ENCODE measurements at places on chromosomes 7 and 10. TPM values are rescaled to one million over a fixed set of nuclear protein-coding genes. Genes with fewer than 3 reads are reported as not detected.

The SLC35B4 gene
- 6.4 TPM for total RNA-seq

The NKX1-2 gene
- not detected for total RNA-seq

The ZNF727 gene
- 0.27 TPM for total RNA-seq

The SPAM1 gene
- not detected for total RNA-seq

The TMEM273 gene
- total RNA-seq, result 2.0 TPM

- DNase-seq, result peak; percentile 28
These were observed 24.2 kb upstream of the PRKAG2 start for GRCh38 chr7:151900986-151901621.

GRCh38 chr7:28410628-28411531 lies 1.4 kb upstream of the CREB5 start:
- no peak for DNase-seq

GRCh38 chr10:88111294-88111693 lies 247.9 kb downstream of the PTEN start:
- no peak for DNase-seq

DNA sequence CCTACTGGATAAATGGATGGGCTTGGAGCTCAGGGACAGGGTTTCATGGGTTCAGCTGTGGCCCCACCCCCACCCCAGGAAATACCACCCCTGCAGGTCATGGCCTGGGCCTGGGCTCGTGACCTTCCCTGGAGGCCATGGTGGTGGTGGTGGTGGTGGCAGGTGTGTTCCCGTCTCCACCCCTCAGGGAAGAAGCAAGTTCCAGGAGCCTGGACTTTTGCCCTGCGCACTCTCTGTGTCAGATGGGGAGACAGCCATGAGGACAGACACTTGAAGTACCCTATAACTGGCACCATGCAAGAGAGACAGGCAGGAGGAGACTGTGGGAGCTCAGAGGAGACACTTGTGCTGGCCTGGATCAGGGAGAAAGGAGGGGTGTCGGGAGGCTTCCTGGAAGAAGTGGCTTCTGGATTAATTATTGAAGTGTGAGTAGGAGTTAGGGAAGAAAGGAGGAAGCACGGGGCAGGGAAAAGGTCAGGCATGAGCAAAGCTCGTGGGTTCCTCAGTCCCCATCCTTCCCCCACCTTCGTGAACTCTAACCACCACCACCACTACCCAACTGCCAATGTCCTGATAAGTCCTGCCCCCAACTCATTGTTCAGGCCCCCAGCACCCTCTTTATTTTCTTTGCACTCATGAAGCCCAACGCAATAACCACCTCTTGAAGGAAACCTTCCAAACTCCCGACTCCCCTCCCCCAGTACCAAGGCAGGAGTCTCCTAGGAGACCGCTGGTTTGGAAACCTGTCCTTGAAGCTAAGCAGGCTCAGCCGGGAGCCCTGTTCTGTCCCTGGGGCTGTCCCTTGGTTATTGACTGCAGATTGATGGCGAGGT lies 8.9 kb downstream of the SH2B2 start:
- no peak for DNase-seq

GRCh38 chr7:28409716-28410627 lies 2.3 kb upstream of the CREB5 start:
- DNase-seq, result no peak

GRCh38 chr10:70137927-70138883 lies 5.6 kb upstream of the AIFM2 start:
- DNase-seq, result no peak

- no peak for DNase-seq
These were observed 27.7 kb downstream of the C1QL3 start for GRCh38 chr10:16493884-16494536.

- DNase-seq, result no peak
These were observed 113.9 kb downstream of the DIP2C start for GRCh38 chr10:575402-576129.

GRCh38 chr7:150685219-150686029 lies at the start of gene GIMAP2:
Gene GIMAP2 (plus strand): TSS chr7:150685706. CDS start chr7:150687060, 1,354 bp downstream.
- DNase-seq, result peak; percentile 18

GRCh38 chr7:2197436-2198155 lies 35.1 kb downstream of the MAD1L1 start:
- DNase-seq, result peak; percentile 35

DNA sequence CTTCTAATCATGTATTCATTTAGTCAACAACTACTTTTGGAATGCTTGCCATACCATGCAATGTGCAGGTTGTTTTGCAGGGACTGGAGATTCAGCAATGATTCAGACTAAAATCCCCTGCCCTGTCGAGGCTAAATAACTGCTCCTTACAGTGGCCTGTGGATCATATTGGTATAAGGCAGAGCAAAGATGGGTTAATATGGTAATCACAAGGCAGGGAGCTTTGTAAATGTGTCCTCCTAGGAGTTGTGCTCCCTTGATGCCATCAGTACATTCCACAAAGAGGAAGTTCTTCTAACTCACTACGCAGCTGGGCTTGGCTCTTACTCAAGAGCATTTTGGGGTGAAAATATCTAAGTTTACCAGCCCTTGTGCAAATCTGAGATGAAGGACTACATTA lies 614 bp upstream of the IFIT2 start:
- no peak for DNase-seq

DNA sequence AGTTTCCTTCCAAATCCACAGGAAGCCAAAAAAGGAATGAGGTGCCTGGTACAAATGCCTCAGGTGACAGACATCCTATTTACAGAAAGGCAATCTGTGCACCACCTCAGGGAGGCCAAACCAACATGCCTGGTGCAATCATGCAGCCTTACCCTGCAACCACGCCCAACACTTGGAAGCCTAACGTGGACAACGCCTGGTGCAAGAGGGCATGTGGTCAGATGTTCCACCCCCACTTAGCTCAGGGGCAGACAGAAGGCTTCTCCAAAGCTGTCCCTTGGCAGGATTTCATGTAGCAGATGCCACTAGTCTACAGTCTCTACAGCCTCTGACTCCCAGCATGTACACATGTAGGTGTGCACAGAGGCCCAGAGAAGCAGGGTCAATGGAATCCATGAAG lies 89.5 kb downstream of the KCNMA1 start:
- DNase-seq, result no peak

GRCh38 chr10:102872163-102872562 lies 2.9 kb downstream of the AS3MT start:
- DNase-seq, result no peak

DNA sequence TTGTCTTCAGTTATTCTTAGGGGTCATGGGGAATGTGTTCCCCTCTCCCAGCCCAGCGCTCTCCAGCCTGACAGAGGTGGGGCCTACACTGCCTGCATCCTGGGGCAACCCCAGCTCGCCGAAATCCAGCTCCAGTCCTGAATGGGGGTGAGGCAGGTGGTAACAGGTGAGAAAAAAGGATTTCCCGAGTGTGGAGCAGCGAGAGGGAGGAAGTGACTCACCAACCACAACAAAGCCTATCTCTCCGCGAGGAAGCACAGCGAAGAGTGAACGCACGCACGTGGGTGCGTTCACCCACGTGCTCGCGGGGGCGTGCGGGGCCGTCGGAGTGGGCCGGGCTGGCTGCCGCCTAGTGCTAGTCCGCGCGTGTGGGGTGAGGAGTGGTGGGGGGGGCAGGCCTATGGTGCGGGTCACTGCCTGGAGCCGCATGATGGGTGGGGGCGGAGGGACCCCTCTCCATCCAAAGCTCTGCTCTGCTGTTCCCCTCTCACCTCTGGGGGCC lies 855 bp upstream of the PALD1 start:
- peak; percentile 85 for DNase-seq

DNA sequence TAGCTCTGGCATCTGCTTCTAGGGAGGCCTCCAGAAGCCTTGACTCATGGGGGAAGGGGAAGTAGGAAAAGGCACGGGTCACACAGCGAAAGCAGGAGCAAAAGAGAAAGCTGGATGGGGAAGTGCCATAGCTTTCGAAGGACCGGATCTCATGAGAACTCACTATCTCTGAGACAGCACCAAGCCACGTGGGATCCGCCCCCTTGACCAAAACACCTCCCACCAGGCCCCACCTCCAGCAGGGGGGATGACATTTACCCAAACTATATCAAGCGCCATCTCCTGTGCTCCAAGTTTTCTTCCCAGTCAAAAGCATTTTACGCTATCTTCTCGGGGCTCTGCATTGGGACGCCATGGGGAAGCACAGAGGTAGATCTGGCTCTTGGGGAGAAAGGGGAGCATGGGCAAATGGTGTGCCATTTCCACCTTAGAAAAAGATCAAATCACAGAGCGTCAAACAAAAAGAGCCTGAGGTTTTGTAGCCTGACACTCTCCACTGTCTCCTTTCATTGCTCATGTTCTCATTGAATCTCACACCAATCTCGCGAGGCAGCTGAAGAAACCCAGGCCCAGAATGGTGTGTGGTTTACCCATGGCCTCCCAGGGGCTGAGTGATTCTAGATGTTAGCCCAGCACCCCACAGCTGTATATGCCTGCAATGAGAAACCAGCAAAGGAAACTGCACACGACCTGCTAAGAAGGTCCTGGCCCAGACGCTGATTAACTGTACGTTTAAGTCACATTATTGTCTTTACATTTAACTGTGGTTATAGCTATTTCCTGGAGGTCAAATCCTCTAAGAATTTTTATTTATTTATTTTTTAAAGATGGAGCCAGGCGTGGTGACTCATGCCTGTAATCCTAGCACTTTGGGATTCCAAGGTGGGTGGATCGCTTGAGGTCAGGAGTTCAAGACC lies 8.1 kb upstream of the OLAH start:
- DNase-seq, result no peak

- DNase-seq, result no peak
These were observed 23.1 kb upstream of the FMC1 start for GRCh38 chr7:139317939-139318505.
